ENCODE measurements at places on chromosomes 7 and 10.

DNA sequence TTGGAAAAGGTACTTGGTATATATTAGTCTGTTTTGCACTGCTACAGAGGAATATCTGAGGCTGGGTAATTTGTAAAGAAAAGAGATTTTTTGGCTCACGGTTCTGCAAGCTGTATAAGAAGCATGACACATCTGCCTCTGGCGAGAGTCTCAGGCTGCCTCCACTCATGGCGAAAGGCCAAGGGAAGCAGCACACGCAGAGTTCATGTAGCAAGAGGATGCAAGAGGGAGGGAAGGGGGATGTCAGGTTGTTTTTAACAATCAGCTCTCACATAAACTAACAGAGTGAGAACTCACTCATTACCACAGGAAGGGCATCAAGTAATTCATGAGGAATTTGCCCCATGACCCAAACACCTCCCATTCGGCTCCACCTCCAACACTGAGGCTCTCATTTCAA, 484.8 kb upstream of the DPP6 start:
- no peak for DNase-seq

DNA sequence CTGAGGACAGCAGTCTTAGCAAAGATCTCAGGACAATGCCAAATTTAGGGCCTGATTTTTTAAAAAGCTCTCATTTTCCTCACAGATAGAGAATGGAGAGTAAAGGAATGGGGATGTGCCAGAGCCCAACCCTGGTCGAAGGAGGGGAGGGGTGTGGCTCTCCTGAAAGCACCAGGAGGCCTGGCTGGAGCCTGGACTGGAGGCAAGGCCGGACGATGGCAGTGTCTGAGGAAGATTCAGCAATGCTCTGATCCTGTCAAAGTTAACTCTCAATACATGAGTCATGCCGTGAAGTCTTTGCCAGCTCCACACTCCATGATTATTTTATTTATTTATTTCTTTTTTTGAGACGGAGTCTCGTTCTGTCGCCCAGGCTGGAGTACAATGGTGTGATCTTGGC, 108.3 kb downstream of the UPF2 start:
- no peak for DNase-seq

DNA sequence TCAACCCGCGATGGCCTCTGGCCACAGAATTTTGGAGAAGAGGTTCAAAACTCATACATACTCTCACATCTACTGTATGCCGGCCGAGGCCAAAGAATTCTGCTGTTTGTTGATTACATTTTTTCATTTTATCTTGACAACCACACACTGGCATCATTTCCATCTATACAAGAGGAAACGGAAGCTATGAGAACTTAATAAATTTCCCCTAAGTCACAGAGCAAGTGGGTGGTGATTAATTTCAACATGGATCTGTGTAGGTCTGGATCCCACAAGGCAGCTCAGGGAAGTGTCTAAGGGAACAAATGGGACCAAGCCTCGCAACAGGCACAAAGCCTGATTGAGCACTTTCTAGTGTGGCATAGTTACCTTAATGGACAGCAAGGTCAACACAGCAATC, 18.0 kb downstream of the ELMO1 start:
- DNase-seq = no peak

DNA sequence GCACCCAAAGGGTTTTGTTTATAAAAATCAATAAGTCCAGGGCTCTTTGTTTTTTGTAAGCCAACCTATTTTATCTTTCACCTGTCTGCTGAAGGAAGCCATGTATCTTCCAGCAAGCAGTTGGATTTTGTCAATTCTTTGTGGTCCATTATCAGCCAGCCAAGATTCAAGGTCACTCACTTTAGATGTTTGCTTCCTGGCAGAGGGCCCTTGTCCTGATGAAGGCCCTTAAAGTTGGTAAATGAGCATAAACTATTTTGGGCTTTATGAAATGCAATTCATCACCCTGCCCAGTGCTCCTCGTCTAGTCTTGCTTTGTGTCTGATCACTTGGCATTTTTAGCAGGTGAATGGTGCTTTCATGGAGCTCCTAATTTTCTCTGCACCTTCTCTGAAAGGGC, 1004.2 kb downstream of the GRID1 start:
- no peak for DNase-seq

GRCh38 chr7:18086165-18087025, 58.7 kb upstream of the PRPS1L1 start:
- DNase-seq = no peak

- no peak for DNase-seq
Observed at GRCh38 chr10:132714096-132714985, 71.6 kb downstream of the NKX6-2 start.

DNA sequence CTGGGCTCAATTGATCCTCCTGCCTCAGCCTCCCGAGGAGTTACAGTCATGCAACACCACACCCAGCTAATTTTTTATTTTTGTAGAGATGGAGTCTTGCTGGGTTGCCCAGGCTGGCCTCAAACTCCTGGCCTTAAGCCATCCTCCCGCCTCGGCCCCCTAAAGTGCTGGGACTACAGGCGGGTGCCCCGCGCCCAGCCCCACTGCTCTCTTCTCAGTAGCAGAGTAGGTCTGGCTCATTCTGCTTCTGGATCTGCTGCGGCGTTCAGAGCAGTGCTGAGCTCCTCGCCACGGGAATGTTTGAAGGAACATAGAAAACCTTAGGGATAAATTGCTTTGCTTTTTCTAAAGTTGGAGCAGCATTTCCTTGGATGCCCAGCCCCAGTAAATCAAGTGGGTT, 27.4 kb downstream of the WIPI2 start:
- no peak for DNase-seq

DNA sequence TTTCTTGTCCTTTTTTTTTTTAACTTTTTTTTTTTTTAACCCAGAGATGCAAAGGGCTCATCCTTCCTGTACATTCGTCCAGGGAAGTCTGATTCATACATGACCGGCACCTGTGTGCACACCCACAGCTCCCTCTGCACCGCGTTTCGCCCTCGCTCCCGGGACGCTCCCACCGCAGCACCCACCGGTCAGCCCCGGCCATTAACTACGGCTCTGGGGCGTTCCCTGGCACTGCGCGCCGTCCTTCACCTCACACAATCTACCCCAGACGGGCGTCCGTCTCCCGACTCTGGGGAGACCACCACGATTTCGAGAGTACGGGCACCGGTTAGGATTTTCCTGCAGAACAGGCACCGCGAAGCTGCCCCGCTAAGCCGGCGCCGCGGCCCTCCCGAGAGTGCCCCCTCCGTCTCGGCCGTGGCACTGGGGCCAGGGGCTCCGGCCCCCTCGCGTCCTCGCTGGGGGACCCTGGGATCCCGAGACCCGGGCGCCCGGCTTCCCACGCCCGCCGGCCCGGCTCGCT, 452 bp downstream of the ATE1 start:
- DNase-seq = peak; percentile 2

DNA sequence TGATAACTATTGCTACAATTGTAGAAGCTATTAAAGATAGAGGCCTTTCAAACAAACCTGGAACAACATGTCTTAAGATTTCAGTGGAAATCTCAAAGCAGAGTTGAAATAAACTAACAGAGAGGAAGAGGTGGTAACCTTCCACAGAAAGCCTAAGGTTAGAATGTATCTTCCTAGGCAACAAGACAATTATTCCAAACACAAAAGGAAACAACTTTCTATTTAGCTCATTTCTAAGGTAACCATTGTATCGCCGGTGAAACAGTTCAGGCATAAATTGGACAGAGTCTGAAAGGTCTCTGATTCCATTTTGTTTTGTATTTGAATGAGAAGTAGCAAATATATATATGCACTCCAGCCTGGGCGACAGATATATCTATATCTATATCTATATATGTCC, 30.7 kb upstream of the HYCC1 start:
- no peak for DNase-seq

DNA sequence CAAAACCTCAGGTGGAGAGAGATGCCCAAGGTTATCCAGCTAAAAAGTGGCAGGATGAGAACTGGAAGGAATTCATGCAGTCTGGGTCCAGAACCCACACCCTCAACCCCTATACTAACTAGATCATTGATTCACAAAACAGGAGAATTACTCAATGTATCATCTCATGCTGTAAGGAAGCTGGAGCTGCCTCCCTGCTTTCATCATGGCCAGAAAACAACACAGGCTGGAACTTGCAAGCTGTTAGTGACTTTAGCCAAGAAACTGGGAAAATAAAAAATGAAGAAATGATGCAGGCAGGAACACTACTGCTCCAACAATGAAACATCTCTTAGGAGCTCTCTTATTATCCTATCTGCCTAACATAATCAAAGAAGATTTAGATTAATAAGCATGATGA, 619.8 kb upstream of the CELF2 start:
- no peak for DNase-seq

GRCh38 chr7:157488281-157488680, 151.5 kb downstream of the DNAJB6 start:
- DNase-seq = no peak

DNA sequence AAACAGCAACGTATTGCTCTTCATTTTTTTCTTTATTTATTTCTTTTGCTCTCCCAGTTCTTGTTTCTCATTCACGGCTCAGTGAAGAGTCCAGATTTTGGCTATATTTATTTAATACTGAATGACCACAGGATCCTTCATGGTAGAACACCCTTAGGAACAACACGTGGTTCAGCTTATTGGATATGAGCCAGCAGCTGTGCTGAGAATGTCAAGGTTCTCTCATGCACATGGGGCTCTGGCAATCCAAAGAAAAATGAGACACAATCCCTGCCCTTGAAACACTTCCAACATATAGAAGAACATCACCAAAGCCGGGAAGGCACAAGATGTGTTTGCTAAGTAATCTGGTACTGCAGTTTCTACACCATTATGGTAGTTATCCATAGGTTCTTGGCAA, 852.9 kb downstream of the SORCS1 start:
- no peak for DNase-seq

- DNase-seq = no peak
Observed at GRCh38 chr7:29107056-29107455, 39.3 kb downstream of the CPVL start.

- no peak for DNase-seq
Observed at GRCh38 chr7:14385074-14385473, 395.6 kb upstream of the ETV1 start.

- DNase-seq = no peak
Observed at GRCh38 chr7:27168265-27168947, 3.1 kb upstream of the HOXA9 start.

DNA sequence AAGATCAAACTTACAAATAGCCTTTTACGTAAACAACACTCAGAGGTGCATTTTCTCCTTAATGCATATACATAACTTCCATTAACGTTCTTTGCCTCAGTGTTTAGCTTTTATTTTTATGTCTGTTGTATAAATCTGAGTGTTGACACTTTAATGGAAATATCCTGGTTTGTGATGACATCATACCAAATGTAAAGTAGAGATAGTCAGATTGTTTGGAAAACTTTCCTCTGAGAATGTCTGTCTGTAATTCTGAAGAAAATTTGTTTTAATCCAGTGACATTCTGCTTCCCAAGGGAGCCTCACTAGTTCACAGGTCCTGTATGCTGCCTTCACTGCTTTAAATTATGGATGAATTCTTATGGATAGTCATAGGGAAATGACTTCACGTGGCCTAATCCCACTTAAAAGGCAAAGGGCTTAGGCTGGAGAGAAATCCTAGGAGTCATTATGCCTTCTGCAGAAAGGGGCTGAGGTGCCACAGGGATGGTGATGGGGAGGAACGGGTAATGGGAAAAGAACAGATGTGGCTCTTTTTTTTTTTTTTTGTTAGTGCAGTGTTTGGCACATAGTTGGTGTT, 93.2 kb downstream of the DNAJB9 start:
- no peak for DNase-seq

GRCh38 chr10:113111900-113112853, 162.1 kb downstream of the TCF7L2 start:
- DNase-seq = no peak

DNA sequence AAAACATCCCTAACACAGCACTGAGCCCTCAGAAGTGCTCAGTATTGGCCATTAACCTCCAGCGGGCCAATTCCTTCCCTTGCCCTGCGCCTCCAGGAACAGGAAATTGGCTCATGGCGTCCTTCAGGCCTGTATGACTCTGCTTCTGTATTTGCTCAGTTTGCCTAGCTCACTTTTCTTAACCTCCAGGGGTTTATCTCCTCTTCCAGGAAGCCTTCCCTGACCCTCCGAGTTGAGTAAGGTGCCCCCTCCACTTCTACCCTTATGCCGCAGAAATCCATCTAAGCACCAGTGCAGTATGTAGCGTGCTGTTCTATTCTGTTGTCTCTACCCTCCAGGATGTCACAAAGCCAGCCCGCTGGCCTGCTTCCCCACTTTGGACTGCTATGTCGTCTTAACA, 1.1 kb upstream of the SFXN4 start:
- no peak for DNase-seq

DNA sequence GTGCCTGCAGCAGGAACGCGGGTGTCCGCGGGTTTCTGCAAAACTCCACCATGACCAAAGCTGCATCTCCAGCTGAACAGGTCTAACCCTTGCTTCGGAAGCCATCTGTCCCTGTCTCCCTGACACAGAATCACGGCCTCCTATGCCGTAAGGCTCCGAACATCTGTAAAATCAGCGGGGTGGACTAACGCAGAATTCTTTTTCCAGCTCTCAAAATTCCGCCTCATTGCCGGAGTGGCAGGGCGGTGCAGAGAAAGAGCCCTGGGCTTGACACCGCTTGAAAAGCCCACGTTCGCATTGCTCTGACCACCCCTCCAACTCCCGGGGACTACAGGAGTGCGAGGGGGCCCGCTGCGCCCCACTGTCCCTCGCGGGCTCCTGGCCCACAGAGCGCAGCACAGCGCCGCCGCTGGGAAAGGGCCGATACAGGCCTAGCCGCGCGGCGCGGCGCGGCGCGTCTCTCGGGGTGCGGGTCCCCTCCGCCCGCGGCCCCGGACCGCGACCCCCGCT, 409 bp downstream of the DNMBP start:
- no peak for DNase-seq

DNA sequence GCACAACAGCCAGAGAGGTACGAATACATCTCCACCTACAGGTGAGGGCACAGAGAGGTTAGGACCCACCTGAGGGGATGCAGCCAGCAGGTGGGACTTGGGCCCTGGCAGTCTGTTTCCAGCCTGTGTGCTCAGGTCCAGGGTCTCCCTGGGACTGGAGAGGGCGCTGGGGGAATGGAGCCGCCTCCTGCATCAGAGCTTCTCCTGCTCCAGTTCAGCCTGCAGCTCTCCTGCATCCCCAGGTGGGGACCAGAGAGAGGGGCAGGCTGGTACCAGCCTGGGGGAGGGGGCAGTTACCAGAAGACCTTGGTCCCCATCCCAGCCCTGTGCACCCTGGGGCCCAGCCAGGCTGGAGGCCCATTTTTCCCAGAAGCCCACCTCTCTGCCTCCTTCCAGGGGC, 80.7 kb downstream of the LHPP start:
- no peak for DNase-seq

- DNase-seq = no peak
Observed at GRCh38 chr7:146655928-146656797, 539.6 kb downstream of the CNTNAP2 start.

DNA sequence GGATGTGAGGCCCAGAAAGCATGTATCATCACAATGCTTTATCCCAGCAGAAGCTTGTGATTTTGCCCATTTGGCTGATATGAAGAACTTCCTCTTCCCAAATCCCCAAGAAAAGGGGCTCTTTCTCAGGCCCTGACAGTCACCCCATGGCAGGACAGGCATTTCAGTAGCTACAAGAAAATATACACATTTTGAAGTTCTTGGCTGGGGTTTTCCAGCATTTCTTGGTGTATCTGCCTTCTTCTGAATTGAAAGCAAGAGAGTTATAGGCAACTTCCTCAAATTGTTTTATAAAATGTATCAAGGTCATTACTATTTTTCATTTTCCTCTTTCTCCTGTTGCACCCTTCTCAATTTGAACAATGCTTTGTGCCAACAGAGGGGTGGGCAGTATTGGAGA, 63.3 kb upstream of the PDLIM1 start:
- DNase-seq = no peak

- DNase-seq = no peak
Observed at GRCh38 chr7:104045183-104045582, 55.7 kb upstream of the RELN start.

- no peak for DNase-seq
Observed at GRCh38 chr7:30074422-30075030, 46.3 kb downstream of the PLEKHA8 start.

Data from T-helper 22 cell (primary cell).